ENCODE measurements at places on chromosomes 16 and 17. TPM values are rescaled to one million over a fixed set of nuclear protein-coding genes. Genes with fewer than 3 reads are reported as not detected.

Gene TMEM238L
- not detected for total RNA-seq

Gene SLC6A2
- total RNA-seq: not detected

Gene CDH3
- not detected for total RNA-seq

Gene CCDC200
- not detected for total RNA-seq

Gene RNF227
- 2.8 TPM for total RNA-seq

Gene BCL6B
- total RNA-seq: 0.41 TPM

Gene TEPSIN
- 3.4 TPM for total RNA-seq

Gene TBC1D3K
- not detected for total RNA-seq

Gene MMP25
- not detected for total RNA-seq

Gene TUBB3
- 299 TPM for total RNA-seq

Data from fibroblast of the aortic adventitia (primary cell).